ENCODE measurements at places on chromosomes 13 and 19.

DNA sequence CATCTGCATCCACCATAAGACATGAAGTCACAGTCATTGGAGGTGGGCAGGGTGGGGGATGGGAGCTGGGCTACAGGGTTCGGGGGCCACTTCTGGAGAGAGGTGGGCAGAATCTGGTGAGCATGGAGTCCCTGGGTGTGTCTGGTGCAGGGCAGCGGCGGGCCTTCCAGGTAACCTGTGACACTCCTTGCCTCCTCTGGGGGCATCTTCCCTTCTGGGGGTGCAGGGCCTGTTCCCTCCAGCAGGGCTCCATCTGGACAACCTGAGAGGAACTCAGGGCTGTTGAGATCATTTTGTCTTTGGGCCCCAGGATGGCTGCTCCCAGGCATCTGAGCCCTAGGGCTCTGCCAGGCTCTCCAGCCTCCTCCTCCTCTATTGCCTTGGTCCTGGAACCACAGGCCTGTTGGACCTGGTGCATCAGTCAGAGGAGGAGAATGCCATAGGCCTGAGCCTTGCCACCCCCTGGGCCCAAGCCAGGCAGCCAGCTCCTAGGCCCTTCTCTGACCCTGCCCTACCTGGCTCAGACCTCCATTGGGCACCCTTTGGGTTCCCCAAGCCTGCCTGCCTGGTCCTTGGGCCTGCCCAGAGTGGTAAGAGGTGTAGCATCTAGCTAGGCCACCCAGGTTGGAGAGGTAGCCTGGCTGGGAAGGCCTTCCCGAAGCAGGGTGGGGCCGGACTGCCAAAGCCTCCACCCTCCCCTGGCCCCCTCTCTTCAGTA, 13.4 kb downstream of the LYL1 start:
- no peak for DNase-seq

GRCh38 chr13:51585696-51586095, 1.4 kb downstream of the WDFY2 start:
- DNase-seq: no peak

DNA sequence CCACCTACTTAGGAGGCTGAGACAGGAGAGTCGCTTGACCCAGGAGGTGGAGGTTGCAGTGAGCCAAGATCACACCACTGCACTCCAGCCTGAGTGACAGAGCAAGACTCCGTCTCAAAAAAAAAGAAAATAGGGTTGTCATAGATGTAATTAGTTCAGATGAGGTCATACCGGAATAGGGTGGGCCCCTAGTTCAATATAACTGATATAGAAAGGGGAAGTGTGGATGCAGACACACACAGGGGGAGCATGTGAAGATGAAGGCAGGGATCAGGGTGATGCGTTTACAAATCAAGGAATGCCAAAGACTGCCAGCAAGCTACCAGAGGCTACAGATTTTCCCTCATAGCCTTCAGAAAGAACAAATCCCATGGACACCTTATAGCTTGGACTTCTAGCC, 24.3 kb upstream of the EEF1AKMT1 start:
- no peak for DNase-seq

- no peak for DNase-seq
Measured at GRCh38 chr13:44306371-44307192, 67.0 kb upstream of the SERP2 start.
